ENCODE measurements at places on chromosomes 6 and 20.

- DNase-seq: no peak
These were observed 62.8 kb upstream of the CTNNBL1 start for GRCh38 chr20:37630993-37631392.

DNA sequence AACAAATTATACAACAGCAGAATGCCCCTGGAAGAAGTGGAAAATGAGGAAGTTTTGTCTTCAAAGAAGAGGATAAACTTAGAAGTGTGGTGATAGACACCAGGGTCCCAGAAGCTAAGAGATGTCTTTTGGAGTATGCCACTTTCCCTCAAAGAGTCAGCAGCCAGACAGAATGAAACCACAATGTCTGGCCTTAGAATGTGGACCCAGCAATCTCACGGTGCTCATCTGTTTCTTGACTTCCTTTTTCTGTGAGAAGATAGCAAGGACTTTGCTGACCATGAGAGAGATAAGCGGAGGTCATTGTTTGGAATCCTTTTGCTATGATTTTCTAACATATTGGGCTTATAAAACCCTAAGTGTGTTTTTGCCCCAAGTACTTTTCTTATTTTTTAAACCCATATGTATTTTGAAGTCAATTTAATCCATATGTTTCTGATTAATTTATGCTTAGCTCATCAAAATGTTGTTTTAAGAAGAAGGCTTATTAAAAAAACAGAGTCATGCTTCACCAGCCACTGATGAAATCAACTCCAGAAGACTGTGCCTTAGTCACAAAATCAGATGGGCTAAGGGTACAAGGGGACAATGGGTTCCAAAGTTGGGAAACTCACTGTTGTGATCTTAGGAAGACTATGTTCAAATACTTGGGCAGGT lies 451.2 kb upstream of the JAG1 start:
- DNase-seq: no peak

- no peak for DNase-seq
These were observed 60.9 kb downstream of the CDH4 start for GRCh38 chr20:61312925-61313324.

DNA sequence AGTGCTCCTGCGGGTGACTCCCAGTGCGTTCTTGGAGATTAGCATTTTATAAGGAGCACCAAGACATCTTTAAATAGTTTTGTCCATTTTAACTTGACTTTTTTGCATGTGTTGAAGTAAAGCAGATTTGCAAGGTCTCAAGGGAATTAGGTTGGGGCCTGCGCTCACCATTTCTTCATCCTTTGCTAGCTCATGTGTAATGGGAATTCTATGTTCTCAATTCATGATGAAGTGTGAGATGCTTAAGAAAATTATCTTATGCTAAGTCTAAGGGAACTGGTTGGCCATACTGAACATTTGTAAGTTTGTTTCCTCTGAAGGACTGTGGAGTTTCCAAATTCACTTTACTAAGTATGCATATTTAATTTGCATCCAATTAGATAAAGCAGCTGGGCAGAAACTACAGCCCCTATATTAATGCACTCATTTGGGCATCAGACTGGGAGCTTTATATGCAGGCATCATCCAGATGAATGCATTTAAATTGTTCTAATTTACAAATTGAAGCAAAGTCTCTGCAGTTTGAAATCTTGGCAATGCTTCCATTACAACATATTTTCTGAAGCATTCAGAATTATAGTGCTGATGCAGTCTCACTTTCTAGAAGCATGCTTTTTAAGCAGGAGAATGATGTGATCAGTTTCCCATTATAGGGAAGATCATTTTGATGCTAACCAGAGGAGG lies 108.3 kb upstream of the AKAP12 start:
- no peak for DNase-seq

DNA sequence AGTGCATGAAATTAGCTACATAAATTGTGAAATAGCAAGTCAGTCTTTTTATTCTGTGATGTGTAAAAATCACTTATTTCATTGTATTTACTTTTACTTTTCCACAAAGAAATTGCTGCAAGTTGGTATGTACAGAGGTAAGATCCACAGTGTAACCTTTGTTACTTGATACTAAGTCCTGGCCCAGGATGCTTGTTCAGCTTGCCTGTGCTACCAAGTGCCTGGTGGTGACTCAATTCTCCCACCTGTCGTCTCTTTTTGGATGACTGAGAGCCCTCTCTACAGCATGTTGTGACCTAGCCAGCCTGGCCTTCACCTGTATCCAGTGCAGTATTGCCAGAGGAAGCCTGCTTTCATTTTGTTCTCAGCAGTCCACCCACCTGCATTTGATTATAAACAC lies 54.9 kb downstream of the ANKRD6 start:
- DNase-seq: no peak

GRCh38 chr6:22067671-22068070 lies 229.2 kb downstream of the PRL start:
- DNase-seq: no peak

DNA sequence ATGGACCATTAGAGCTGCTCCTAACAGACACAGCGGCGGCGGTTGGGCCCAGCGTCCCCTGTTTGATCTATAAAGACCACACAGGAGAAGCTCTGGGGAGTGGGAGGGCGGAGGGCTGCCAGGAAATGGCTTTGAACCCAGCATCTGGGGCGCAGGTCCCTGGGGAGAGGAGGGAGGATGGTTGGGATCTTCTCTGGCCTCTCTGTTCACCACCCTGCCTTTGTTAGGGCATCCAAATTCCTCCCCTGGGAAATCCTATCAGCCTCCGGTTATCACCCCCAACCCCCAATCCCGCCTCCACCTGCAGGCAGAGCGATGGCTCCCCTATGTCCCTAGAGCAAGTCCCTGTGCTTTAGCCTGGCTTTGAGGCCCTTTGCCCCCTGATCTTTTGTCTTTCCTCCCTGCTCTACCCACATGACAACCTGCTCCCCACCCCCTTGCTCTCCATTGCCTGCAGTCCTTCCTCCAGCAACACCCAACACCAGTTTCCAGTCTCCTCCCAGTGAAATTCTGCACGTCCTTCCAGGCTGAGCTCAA lies 7.1 kb downstream of the XKR7 start:
- DNase-seq: no peak

DNA sequence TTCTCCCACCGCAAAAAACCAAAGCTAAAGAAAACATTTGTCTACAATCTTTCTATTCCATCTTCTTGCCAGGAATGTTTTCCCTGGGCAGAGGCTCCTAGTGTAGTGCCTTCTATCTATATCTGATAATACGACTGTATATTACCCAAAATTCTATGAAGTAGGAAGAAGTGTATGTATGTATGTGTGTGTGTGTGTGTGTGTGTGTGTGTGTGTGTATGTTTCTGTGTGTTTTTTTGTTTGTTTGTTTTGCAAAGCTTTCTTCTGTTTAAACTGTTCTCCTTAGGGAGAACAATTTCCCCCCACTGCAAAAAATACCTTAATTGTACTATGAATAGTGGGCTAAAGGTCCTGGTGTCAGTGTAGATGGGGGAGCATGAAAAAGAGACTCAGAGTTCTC lies 312.6 kb upstream of the CITED2 start:
- DNase-seq: no peak

GRCh38 chr20:13487202-13487601 lies 151.5 kb downstream of the TASP1 start:
- no peak for DNase-seq

DNA sequence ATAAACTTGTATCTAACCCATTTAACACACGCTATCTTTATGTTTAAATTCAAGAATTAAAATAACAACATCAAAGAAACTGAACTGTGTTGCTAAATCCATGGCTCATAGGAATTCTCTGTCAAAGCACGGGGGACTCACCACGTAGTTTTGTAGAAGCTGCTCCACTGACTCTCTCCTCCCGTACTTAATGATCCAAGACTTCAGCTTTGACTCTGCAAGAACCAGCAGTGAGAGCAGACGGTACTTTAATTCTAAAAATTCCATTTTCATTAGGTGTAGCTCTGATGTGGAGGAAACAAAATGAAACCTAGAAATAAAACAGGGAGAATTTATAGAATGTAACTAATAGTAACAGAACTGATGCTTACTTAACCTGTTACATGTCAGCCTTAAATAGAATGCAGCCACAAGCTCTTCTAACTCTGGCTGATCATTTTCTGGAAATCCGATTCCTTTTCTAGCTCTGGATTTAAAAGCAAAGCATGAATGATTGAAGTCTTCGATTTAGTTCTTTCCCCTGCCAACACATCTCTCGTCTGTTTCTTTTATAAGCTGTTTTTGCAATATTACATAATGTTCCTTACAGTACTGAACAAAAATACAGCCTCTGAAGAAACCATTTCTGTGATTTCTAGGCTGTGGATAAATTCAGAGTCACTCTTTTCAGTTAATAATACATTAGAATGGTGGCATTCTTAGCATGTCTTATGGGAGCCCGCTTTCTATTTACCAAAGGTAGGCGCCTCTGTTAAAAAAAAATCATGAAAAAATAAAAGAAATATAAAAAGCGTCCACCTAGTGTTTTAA lies 165.5 kb downstream of the SYNE1 start:
- DNase-seq: no peak

GRCh38 chr20:47795214-47795907 lies 10.1 kb upstream of the SULF2 start:
- DNase-seq: no peak

- DNase-seq: no peak
These were observed 87.7 kb downstream of the CDH22 start for GRCh38 chr20:46220455-46221207.

DNA sequence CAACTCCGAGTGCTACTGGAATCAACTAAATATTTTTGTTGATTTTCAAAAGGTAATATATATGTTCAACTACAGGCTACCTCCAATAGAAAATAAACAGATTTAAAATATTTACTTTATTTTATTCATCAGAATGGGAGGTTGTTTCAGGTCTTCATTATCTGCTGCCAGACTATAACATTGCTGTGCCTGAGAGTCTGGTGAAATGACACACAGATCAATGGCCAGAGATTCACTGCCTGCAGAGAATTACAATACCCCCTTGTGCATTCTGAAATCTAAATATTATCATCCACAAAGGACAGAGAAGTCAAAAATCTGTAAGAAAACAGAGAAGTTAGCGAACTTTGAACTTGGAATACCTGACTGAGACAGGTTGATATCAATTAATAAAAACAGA lies 667.8 kb upstream of the GJE1 start:
- no peak for DNase-seq

- no peak for DNase-seq
These were observed 140.5 kb upstream of the ATXN1 start for GRCh38 chr6:16901782-16902181.

DNA sequence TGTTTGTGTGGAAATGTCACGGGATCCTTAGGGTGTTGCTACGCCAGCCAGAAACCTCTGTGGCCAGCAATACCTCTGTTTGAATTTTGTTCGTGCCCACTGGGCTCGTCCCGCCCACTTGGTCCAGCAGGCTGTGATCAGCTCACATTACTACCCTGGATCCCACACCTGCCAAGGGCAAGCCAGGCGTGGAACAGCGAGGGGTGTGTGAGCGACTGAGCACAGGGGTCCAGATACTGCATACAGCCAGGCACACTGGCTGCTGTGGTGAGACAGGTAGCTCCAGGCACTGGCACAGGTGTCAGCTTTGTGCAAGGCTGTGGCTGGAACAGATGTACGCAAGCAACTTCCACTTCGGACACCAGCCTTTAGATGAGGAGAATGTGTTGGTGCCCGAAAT lies 718.9 kb downstream of the EPHA7 start:
- no peak for DNase-seq

DNA sequence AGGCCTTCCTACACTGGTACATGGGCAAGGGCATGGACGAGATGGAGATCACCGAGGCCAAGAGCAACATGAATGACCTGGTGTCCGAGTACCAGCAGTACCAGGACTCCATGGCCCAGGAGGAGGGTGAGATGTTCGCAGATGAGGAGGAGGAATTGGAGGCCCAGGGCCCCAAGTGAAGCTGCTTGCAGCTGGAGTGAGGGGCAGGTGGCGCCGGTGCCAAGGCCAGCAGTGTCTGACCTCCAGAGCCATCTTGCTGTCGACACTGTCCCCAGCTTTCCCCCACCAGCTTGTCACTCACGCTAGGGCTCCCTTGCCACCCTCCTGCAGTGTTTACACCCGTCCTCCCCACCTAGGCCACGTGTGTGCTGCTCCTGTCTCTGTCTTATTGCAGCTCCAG lies 12.2 kb downstream of the GABRR2 start:
- DNase-seq: no peak

DNA sequence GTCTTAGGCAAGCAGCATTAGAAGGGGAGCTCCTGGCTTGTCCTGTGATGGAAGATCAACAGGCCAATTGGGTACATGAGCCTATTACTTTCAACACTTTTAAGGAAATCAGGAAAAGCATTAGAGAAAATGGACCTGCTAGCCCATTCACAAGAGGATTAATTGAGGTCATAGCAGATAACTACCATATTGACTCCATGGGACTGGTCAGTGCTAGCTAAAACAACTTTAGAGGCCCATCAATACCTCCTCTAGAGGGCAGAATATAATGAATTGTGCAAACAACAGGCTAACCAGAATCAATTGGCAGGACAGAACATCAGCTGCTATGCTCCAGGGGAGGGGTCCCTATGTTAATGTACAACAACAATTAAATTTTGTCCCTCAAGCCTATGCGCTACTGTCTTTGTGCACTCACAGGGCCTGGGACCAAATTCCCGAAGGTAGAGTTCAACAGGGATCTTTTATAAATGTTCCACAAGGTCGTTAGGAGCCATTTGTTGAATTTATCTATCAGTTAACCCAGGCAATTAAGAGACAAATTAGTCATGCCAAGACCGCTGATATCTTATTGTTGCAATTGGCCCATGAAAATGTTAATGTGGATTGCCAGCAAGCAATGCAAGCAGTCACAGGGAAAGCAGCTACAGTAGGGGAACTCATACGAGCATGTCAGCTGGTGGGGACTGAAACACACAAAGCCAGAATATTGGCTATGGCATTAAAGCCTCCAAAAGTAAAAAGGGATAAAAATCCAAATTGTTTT lies 106.6 kb upstream of the BTN3A2 start:
- DNase-seq: no peak

GRCh38 chr20:52105442-52106422 lies 85.8 kb downstream of the ZFP64 start:
- DNase-seq: no peak

- DNase-seq: no peak
These were observed 120.6 kb downstream of the GRM4 start for GRCh38 chr6:34025112-34025807.

GRCh38 chr6:33343953-33344611 lies 26.5 kb upstream of the ZBTB22 start:
- peak; percentile 38 for DNase-seq

GRCh38 chr20:10902174-10902573 lies 228.4 kb upstream of the JAG1 start:
- DNase-seq: no peak

- DNase-seq: no peak
These were observed 94.1 kb upstream of the BMP5 start for GRCh38 chr6:55969526-55969925.

- DNase-seq: no peak
These were observed 226.1 kb upstream of the CEP162 start for GRCh38 chr6:84453499-84453898.

DNA sequence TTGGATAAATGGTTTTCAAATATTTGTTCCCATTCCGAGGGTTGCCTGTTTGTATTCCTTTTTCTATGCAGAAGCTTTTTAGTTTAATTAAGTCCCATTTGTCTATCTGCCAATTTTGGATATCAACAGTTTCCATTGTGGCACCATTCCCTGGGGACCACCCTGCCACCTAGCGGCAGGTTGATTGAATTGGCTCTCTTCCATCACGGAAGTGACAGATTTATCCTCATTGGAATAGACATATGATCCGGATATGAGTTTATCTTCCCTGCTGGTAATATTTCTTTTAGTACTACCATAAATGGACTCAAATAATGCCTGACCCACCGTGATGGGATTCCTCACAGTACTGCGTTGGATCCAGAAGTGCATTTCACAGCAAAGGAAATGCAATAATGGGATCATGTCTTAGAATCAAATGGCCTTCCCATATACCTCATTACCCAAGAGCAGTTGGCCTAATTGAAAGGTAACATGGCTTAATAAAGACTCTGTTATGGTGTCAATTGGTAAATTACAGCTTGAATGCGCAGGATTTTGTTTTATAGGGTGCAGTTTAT lies 327.0 kb downstream of the BMP2 start:
- DNase-seq: no peak

Data from activated T-cell treated with anti-CD3 and anti-CD28 coated beads for 1 hour (primary cell).